ENCODE measurements at places on chromosomes 6 and 20.

- no peak for DNase-seq
These were observed 9.9 kb upstream of the BAK1 start for GRCh38 chr6:33589731-33590530.

DNA sequence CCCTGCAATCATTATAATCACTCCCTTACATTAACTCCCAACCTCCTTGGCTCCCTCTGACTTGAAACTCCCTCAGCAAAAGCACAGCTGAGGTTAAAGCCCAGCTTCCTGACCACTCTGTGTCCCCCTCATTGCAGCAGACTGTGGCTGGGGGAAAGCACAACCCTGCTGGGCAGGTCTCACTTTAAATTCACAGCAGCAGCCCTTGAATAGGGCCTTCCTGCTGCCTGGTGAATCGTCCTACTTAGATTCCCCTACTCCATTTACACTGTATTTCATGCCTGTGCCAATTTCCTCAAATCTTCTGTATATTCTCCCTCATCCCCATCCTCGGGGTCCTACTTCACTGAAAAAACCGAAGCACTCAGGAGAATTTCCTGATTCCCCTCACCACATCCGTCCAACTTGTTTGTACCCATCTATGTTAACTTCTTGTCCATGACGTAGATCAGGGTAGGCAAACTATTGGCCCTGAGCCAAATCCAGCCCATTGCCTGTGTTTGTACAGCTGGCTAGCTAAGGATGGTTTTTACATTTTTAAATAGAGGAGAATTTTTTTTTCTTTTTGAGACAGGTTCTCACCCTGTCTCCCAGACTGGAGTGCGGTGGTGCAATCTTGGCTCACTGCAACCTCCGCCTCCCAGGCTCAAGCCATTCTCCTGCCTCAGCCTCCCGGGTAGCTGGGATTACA, 31.5 kb upstream of the GCM1 start:
- no peak for DNase-seq

DNA sequence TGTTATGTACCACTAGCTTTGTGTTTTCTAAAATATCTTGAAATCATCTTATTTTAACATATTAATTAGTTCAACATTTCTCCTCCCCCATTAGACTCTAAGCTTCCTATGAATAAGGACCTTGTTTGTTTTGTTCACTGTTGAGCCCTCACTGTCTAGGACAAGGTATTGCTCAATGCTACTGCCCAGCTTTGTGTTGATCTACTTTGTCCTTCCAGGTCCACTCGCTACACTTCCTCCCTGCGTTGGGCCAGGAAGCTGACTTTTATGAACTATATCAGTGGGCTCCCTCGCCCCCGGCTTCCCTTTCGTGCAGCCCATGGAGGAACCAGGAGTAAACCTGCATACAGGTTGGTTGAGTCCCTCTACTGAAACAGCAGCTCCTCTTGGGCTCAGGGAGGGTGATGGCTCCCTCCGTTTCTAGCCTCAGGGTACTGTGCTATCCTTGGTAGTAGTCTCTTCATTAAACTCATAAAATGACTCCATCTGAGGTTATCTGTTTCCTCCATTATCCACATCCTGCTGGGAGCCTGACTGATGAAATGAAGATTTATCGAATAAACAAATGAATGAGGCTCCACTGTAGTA, 272.5 kb downstream of the CLIC5 start:
- DNase-seq, result no peak

DNA sequence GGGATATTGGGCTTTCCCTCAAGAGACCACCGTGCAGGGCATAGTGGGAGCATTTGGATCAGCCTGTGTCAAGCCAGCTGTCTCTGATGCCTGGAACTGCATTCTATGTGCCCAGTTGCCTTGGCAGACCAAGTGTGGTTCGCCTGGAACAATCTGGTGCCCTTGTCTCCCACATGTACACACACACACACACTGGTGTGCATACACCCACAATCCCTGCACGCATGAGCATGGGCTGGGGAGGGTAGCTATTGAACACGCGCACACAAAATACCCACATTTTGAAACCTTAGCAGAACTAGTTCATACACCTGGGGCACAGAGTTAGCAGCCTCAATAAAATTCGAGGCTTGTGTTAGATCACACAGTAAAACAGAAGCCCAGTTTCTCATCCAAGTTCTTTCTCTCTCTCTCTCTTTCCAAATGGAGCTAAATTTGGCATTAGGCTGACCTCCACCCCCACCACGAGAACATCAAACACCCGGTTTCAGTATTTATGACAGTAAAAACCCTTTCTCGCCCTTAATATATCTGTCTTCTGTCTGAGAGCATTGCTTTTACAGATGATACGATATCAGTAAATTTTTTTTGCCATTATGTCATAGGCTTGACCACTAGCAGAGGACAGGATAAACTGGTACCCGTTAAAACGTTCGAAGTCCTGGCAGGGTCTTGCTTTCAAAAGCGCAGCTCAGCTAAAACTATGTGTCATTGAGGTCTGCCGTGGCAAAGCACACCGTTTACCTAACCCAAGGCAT, 18.2 kb upstream of the NFATC2 start:
- no peak for DNase-seq

DNA sequence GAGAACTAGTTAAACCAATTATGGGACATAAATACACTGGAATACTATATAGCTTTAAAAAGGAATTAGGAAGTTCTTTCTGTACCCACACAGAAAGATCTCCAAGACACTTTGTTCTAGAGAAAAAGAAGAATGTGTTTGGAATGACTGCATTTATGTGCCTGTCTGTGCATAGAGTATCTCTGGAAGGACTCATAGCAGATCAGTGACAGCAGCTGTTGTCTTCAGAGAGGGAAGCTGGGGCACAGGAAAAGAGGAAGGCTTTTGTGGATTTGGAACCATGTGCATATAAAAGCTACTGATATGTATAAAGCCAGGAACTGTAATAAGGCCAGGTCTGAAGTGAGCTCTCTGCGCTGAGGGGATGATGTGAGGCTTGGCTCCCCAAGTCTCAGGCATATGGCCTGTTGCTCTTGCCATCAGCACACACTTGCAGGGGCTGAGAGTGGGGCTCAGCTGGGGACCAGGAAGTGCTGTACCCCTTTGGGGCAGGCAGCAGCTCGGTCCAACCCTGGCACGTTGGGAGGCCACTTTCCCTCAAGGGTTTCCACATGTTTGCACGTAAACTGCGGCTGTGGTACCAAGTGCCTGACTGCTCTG, 31.8 kb upstream of the CCDC167 start:
- DNase-seq, result no peak

GRCh38 chr6:36805096-36805797, 34.0 kb downstream of the CPNE5 start:
- DNase-seq, result no peak

DNA sequence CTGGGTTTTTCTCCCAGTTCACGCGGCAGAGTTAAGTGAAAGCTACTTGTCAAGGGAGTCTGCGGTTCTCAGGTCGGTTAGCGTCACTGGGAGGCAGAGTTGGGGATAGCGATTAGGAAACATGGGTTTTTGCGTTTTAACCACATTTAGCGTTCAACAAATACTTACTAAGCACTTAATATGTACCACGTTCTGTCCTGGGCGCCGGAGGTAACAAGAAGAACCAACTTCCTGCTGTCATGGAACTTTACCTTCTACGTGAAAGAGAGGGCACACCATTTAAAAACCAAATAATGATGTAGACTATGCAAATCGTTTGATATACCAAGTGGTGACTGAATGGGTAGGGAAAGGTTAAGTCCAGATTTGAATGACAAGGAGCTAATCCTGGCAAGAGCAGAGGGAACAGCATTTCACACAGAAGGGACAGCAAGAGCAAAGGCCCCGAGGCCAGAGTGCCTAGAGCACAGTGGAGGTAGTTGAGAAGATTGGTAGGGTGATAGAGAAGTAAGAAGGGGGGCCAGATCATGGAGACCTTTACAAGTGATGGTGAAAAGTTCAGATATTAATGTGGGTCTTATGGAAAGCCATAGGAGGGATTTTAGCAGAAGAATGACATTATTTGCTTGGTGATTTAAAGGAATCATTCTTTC, 744 bp downstream of the RIOK1 start:
- no peak for DNase-seq

DNA sequence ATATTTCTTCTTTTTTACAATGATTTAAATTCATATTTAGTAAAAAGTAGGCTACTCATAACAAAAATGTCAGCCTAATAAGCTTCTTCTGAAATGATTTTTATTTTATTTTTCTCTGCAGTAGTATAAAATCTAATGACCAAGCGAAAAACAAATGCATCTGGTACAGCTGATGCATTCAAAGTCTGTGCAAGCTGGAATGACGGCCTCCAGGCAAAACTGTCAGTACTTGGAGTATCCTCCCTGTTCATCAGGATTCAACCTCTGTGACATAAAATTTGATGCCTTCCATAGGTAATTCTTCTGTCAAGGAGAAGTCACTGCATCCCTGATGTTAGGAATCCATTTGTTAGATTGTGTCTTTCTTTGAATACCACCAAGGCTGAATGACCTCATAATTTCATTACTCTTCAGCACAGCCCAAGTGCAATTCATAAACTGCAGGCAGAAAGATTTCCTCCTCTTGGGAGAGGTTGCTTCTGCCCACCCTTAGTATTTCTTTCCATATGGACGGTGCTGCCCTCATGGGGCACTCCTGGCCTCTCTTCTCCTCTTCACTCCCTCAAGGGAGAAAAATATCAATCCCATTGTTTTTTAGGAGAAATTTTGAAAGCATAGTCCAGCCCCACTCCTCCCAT, 146.4 kb upstream of the STXBP5 start:
- no peak for DNase-seq

DNA sequence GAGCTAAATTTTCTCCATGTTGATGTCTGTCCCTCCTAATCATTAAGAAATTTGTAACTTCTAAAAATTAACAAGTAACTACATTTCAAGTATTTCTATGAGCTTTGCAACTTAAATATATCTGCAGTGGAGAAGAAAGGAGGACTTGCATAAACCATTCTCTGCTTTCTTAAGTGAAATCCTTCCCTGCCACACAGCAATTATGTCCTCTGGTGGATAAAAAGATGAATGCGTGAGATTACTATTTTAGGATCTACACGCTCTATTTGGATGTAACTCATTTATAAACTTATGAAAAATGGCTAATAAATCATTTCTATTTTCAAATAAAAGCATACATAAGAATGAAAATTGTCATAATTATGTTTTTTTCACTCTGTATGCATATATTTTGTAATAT, 338.0 kb upstream of the PTCHD4 start:
- DNase-seq, result no peak

DNA sequence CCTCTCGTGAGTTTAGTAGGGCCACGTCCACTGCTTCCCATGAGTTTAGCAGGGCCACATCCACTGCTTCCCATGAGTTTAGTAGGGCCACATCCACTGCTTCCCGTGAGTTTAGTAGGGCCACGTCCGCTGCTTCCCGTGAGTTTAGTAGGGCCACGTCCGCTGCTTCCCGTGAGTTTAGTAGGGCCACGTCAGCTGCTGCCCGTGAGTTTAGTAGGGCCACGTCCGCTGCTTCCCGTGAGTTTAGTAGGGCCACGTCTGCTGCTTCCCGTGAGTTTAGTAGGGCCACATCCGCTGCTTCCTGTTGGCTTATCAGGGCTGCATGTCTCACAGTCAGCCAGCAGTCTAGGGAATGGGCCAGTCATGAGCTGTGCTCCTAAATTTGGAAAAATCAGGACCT, 113.7 kb upstream of the QKI start:
- DNase-seq, result no peak

- DNase-seq, result no peak
These were observed 28.4 kb downstream of the MDGA1 start for GRCh38 chr6:37669306-37669705.

DNA sequence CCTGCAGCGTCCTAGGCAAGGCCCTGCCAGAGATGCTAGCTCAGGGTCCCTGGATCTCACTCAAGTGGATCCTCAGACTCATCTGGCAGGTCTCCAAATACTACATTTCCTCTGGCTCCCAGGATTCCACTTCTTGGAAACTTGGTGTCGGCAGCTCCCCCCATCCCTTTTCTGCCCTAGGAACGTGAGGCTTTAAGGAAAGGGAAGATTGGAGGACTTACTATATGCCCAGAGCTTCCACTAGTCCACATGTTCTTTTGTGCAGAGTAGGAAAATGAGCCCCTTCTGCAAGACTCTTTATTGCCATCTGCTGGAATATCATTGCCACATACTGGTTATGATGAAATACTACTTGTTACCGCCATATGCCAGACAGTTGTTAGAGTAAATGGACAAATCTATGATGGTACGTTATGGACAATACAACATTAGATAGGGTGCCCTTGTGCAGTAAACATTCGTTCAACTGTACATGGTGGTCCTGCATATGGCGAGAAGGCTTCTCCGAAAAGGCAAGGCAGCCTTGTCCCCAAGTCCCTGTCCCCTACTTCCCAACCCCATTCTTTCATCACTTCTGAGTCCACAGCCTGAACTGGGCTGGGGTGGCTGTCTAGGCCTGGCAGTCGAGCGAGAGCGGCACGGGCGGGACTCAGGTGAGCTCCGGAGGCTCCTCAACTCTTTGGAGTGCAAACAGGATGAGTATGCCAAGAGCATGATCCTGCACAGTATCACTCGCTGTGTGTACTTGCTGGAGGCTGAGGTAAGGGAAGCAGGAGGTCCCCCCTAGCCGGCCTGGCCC, 780 bp downstream of the ARMC12 start:
- no peak for DNase-seq

DNA sequence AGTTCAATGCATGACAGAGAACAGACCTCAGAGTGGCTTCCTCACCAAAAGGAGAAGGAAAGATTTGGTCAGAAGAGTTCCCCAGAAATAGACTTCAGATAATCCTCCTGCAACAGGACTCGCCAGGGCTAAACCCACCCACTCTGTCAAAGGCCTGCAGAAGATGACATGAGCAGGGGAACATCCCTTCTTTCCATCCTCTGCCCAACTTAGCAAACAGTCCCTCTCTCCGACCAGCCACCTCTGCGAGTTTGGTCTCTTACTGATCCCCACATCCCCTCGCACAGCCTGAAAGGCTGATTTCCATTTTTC, 7.5 kb downstream of the NFATC2 start:
- DNase-seq, result no peak
